Renal cortical epithelial cell (primary cell): ENCODE measurements at places on chromosomes 4 and X. TPM values are rescaled to one million over a fixed set of nuclear protein-coding genes. Genes with fewer than 3 reads are reported as not detected.

Gene KLF8
- total RNA-seq = 2.1 and 9.5 TPM in 2 replicates

- DNase-seq = no peak
These were observed 32.1 kb downstream of the SEPTIN11 start for GRCh38 chr4:76981644-76982043.

DNA sequence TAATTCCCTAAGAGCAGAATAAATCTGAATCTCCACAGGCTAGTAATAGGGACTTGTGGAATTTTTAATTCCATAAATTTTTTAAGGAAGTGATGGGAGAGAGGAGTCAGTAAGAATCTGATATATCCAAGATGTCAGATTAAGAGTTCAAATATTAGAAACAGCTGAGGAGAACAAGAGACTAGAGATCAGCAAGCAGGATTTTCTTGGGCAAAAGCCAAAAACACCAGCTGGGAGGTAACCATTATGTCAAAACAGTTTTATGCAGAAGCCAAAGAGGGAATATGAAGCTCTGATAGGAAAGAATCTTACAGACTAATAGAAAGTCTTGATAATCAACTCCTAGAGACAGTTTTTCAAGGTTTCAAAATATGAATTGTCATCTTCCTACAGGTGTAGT, 72.2 kb upstream of the RBPJ start:
- no peak for DNase-seq

Gene UGT2A3
- 33.3 and 72.8 TPM in 2 replicates for total RNA-seq

DNA sequence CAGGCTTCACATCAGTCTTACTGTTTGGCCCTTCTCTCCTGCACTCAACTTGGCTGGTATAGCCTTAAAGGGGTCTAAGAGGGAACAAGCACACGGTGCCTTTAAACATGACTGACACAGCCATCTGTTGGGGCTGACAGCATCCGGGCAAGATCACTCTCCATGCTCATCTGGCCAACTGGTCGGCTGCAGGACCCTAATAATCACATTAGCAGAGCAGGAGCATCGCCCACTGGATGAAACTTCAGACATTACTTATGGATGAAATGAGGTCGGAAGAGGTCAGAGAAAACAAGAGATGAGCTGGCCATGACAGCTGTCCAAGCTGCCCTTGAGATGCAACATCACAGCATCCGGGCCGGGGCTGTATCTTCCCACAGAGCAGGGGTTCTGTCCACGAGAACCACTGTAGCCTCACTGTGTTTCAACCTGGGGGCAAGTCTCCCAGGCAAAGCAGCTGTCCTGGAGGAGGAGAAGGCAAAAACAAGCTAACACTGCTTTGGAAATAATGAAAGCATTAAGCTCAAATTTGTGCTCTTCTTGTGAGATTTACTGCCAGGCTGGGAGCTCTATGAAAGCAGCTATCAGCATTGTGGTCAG, 94.4 kb upstream of the TTC29 start:
- DNase-seq = no peak
